ENCODE measurements at places on chromosomes 7 and 10. TPM values are rescaled to one million over a fixed set of nuclear protein-coding genes. Genes with fewer than 3 reads are reported as not detected.

Gene MAT1A
- total RNA-seq: 0.30 TPM

Gene SPDYE16
- not detected for total RNA-seq

Gene LARP4B
- total RNA-seq: 59.9 TPM

Gene IMMP2L
- 13.6 TPM for total RNA-seq

Gene HOXA10
- total RNA-seq: not detected

Gene NAT16
- not detected for total RNA-seq

Gene GNA12
- 40.6 TPM for total RNA-seq

Gene FBXW4
- 106 TPM for total RNA-seq

Gene CDK14
- 24.2 TPM for total RNA-seq

Gene TMEM26
- 0.54 TPM for total RNA-seq

Gene GATA3
- 0.83 TPM for total RNA-seq

Gene LRIT1
- total RNA-seq: 0.13 TPM

Gene PTPRE
- 16.0 TPM for total RNA-seq

Gene GIMAP8
- total RNA-seq: 14.4 TPM

Gene COL28A1
- 6.7 TPM for total RNA-seq

Gene SH2D4B
- total RNA-seq: not detected

Gene HOXA13
- not detected for total RNA-seq

Gene UCMA
- total RNA-seq: not detected

Gene ELN
- total RNA-seq: 33.2 TPM

Gene GALNT17
- total RNA-seq: 72.1 TPM

Gene DLG5
- total RNA-seq: 8.8 TPM

Gene UNCX
- not detected for total RNA-seq

Gene KCND2
- not detected for total RNA-seq

Gene NODAL
- total RNA-seq: not detected
